ENCODE measurements at places on chromosomes 11 and 22.

DNA sequence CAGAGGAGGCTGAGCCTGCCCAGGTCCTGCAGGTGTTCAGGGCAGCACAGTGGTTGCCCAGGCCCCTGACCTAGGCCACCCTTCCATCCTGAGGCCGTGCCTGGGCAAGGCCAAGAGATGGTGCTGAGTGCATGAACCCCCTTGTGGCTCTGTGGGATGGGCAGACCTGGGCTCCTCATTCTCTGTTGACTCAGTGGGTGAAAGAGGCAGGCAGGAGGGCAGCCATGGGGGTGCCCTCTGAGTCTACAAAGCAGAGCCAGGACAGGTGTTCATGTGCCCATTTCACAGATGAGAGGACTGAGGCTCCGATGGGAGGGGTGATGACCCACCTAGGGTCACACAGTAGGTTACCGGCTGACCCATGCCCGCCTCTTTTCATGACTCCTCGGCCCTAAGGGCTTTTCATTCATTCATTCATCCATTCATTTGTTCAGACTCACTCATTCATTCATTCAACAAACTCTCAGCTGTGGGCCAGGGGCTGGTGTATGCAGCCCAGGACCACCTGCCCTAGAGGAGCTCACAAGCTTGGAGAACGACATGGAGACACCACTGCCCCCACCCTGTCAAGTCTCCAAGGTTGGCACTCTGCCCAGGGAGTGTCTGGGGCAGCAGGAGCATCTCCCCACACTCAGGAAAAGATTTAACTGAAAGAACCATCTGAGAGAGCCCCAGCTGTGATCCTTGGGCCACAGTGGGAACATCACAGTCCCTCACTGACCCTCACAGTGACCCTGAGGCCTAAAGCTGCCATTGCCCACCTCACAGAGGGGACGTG lies 40.5 kb downstream of the IGLL5 start:
- no peak for DNase-seq

DNA sequence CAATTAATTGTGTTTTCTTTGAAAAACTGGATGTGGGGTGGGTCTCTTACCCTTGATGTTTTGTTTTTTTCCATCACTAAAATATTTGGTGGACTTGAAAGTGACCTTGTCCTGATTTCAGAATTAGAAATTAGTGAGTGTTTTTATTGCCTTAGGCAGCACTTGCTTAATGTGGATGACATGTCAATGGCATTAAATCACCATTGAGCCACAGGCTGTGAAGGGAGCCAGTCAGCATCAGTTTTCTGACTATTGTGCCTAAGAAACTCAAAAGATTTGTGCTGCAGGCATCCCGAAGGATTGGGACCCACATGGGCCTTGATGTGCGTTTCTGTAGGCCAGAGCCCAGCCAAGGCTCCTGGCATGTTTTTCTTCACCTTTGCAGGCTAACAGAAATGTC lies 53.8 kb downstream of the SWAP70 start:
- DNase-seq, result no peak

DNA sequence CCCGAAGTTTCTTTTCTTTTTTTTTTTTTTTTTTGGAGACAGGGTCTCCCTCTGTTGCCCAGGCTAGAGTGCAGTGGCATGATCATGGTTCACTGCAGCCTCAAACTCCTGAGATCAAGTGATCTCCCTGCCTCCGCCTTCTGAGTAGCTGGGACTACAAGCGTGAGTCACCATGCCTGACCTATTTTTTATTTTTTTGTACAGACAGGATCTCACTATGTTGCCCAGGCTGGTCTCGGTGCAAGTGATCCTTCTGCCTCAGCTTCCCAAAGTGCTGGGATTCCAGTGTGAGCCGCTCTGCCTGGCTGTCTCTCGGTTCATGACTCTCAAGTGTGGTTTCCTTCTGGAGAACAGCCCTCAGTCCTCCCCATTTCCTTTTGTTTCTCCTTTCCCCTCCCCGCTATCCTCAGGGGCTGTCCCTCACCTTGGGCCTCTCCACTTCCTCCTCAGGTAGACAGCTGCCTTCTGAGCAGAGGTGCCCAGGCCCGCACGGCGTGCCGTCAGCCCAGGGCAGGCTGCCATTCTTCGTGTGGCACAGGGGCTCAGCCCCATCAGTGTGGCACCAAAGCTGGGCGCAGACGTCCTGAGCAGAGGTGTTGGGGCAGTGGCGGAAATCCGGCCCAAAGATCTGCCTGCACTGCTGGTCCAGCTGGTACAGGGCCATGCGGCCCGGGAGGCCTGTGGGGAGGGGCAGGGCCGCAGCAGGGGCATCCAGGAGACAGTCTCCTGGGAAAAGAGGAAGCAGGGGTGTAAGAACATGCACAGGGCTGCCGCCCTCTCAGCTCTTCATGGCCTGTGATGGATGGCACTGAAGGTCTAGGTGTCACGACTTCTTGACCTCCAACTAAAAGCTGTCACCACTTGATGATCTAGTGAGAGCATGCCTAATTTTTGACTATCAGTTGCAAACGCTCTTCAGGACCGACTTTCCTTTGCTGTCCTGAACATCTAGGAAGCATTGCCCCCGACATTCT lies 14.0 kb downstream of the ADAMTS8 start:
- DNase-seq, result no peak

DNA sequence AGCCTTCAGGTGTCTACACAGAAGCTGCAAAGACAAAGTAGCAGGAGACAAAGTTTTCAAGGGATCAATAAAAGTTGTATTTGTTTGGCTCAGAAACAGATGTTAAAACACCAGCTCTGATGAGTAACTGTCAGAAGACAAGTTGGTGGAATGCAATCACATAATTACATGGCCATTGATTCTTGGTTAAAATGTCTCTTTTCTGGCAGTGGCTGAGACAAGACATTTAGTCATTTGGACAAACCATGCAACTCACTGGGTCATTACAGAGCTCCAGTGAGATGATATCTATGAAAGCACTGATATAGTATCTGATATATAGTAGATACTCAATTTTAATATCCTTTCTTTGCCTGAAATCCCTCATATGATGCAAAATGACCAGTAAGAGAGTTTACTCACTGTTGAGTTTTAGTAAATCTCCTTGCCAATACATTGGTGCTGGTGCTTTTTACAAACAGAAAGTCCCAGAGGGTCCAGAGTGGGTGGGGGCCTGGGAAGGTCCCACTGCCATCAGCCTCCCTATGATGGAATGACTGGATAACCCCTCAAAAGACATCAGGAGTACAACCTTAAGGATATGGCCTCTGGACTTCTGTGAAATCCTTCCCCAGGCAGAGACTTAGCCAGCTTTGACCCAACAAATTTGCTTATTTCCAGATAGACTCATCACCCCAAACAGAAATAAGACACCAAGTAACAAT lies 95.0 kb downstream of the SLC1A2 start:
- no peak for DNase-seq

- no peak for DNase-seq
Measured at GRCh38 chr11:118272001-118272400, 7.9 kb upstream of the MPZL2 start.

DNA sequence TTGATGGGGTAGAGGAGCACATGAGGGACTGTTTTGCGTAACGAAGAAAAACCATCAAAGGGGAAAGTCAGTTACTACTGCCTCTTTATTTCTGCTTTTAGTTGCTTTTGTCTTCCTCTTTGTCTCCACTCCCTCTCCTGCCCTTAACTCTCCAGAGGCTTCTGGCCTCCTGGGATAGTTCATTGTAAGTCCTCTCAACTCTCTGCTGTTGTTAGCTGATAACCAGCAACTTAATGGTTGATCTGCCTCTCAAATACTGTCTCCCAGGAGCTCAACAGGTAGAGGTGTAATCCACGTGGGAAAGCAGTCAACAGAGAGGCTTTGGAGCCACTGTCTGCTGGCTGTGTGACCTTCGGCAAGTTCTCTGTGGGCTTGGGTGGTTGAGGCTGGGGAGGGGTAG lies 47.3 kb downstream of the CCDC81 start:
- DNase-seq, result no peak

- DNase-seq, result no peak
Measured at GRCh38 chr11:76939219-76939631, 78.5 kb downstream of the ACER3 start.

DNA sequence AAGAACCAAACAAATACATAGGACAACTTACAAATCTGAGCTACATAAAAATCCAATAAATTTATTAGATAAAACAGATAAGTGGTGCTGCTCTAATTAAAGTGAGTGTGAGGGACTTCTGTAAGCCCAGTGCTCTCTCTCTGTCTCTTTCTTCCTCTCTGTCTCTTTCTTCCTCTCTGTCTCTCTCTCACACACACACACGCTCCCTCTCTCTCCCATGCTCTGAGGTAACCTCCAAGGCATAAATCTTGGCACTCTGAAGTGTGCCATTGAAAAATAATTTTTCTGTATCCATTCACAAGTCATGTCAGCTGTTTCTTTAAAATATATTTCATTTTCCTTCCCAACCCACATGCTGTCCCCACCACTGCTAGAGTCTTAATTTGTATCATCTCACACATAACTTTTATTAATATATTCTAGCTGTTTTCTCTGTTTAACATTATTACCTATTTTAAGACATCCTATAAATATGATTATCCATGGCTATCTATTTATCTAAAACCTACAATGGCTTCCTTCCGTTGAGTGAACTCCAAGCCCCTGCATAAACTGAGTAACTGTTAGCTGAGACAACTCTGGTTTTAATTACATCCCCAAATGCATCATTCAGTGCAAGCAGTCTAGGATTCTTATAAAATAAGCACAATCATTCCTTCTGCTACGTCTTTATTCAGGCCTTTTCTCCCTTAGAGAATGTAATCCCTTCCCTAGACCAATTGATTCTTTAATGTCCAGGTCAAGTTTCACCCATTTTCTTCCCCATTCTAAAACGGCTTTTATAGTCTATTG lies 57.4 kb upstream of the SLC5A12 start:
- no peak for DNase-seq

DNA sequence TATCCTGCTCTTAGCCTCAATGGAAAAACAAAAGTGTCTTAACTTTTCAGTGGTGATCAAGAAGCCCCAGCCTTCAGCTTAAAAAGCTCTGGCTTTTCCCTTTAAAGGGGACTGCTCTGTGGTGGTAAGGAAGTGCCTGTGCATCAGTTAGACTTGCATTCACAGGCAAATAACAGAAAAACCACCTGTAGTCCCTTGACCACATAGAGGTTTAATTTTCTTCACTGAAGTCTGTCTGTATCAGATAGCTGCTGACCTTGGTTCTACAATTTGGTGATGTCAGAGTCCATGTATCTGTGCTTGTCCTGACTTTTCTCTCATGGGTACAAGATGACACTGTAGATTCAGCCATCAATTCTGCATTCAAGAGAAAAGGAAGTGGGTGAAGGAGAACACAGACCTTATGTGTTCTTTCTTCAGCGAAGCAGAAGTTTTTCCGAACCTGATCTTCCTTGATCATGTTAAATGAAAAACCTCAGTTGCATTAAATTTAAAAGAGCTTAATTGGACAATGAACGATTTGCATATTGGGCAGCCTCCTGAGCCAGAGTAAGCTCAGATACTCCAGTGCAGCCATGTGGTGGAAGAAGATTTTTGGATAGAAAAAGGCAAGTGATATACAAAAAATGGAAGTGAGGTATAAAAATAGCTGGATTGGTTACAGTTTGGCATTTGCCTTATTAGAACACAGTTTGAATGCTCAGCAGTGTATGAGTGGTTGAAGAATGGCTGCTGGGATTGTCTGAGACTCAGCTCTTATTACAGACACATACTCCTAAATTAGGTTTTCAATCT lies 43.2 kb upstream of the RDX start:
- no peak for DNase-seq

- no peak for DNase-seq
Measured at GRCh38 chr11:9069862-9070470, 21.4 kb downstream of the SCUBE2 start.

DNA sequence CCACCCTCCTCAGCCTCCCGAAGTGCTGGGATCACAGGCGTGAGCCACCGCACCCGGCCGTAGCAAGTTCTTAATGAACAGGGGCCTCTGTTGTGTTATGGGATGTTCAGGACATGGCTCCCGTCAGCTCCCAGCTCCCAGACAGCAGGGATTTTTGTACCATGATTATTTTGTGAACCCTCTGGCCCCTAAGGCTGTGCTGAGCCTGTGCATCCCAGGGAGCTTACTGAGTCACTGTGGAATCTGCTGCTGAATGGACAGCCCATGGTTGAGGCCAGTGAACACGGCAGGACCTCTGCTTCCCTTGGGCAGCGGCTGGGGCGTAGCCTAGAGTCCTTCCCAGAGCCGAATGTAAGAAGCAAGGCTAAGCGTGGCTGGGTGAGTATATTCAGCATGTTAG lies 245.2 kb downstream of the NTM start:
- no peak for DNase-seq

DNA sequence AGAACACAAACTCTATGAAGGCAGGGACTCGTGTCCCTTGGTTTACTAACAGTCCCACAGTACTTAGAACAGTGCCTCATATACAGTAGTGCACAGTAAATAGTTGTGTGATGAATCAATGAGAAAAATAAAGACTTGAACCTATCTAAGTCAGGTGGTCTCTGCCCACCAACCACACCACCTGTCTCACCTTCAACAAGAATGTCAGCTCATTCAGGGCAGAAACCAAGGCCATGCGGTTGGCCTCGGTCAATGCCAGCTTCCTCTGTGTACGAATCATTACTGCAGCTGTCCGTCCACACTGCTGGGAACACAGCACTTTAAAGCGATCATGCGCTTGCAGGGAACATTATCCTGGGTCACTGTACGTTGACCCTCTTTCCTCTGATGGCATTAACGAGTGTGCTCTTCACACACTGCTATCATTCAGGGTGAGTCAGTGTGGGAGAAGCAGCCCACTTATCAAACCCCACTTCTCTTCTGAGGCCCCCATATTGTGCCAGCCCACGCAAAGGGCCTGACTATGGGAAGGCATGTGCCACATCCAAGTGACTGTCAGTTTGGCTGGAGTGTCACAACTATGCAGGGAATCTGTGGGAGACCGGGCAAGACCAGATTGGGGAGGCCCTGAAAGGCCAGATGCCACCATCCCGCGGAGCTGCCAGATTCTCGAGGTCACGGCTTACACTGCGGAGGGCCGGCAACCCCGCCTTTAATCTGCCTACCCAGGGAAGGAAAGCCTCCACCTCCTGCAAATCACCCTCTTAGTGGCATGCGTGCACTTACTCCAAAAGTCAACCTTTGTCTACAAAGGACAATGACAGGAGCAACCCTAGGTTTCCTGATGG lies 36.1 kb downstream of the LARGE1 start:
- no peak for DNase-seq

DNA sequence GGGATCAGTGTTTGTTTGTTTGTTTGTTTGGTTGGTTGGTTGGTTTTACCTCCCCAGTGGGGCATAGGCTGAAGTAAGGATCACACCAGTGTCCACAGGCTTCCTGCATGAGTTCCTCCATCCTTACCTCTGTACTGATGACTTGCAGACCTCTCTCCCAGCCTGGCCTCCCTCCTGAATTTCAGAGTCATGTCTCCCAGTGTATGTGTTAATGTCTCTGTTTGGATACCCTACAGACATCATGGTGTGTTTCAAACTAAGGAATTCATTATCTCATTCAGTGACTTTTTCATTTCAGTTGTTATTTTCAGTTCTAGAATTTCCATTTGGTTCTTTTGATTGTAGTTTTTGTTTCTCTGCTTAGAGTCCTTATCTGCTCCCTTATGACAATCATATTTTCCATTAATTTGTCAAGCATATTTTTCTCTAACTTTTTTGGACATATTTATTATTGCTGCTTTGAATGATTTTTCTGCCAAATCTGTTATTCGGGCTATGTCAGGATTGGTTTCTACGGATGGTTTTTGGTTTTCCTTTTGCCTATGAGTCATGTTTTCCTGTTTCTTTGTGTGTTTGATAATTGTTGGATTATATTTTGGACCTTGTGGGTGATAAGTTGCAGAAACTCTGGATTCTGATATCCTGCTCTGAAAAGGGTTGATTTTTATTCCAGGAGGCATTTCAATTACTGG lies 23.6 kb downstream of the MYEOV start:
- DNase-seq, result no peak

- DNase-seq, result no peak
Measured at GRCh38 chr11:128707681-128708080, 13.8 kb downstream of the FLI1 start.

Measured in CD4-positive, alpha-beta T cell treated with Interleukin-17A for 4 hours (primary cell).